ENCODE measurements at places on chromosomes 2 and 18.

DNA sequence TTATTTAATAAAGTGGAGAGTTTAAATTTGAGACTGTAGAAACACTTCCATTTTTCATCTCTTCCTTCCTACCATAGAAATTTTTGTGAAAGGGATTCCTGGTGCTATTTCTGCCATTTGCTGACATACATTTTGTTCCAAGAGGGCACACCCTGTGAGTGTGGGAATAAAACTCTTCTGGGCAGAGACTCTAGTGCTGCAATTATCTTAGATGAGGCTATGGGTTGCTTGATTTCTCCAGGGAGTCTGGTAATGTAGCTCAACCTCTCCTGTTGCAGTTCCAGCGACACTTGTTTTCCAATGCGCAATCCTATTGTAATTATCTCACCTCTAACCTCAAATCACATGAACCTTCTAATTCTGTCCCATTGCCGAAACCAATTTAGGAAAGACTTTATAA is 60.1 kb upstream of the ZSWIM2 start:
- DNase-seq, result no peak

DNA sequence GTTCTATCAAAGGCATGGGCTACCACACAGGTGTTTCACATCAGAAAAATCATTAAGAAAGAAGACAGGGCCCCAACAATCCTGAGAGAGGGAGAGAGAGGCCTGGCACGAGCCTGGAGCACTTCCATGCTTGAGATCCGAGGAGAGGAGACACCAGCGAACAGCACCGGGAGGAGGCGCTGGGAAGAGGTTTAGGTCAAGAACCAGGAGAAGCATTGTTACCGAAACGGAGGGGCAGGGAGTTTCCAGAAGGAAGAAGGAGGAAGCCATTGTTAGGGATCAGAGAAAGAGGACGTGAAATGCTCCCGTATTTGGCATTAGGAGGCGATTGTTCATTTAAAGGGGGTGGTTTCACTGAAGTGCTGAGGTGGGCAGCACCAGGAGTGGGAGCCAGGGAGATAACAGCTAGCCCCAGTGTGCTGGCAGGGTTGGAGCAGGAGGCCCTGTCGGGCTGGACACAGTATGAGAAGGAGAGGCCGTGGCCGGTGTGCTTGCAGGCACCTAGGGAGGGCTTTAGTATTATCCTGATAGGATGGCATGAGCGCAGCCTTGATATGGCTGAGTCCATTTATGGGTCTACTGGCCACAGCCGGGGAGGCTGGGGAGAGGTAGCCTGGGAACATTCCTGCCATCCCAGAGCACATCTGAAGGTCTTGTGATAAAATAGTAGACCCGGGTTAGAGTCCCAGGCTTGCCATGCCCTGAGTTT is 244.9 kb downstream of the KLHL29 start:
- no peak for DNase-seq

DNA sequence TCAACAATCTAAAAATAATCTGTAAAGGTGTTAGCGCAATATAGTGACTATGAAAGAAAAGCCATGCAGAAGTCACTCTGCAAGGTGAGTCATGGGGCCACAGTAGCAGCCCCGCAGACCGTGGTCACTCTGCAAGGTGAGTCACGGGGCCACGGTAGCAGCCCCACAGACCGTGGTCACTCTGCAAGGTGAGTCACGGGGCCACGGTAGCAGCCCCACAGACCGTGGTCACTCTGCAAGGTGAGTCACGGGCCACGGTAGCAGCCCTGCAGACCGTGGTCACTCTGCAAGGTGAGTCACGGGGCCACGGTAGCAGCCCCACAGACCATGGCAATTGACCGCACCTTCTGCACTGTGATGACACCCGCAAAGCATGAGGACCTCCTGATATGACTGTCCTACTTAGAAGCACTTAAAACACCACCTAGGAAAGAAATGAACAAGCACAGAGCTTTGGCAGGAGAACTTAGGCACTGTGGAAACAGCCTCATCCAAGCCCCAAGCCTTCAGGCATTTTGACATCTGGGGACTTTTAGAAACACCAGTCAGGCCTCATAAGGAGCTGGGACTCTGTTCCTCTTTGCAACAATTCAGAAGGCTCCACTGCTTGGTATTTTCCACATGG is 70.1 kb downstream of the LDLRAD4 start:
- DNase-seq, result no peak

DNA sequence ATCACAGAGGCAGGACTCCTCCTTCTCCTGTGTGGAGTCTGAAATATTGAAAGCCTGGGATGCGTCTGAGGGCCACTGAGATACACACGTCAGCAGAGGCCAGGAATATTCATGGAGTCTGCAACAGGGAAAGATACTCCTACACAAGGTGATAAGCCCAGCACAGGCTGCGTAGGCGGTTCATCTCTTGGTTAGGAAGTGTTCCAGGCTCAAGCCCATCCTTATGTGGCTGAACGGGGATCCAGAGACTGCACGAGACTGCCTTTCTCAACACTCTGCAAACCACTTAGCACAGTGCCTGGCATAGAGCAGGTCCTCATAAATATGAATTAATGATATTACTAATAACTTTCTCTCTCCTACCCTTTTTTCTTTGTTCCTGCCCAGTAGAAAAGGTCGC is 29.2 kb upstream of the AGPS start:
- DNase-seq, result peak; percentile 70

DNA sequence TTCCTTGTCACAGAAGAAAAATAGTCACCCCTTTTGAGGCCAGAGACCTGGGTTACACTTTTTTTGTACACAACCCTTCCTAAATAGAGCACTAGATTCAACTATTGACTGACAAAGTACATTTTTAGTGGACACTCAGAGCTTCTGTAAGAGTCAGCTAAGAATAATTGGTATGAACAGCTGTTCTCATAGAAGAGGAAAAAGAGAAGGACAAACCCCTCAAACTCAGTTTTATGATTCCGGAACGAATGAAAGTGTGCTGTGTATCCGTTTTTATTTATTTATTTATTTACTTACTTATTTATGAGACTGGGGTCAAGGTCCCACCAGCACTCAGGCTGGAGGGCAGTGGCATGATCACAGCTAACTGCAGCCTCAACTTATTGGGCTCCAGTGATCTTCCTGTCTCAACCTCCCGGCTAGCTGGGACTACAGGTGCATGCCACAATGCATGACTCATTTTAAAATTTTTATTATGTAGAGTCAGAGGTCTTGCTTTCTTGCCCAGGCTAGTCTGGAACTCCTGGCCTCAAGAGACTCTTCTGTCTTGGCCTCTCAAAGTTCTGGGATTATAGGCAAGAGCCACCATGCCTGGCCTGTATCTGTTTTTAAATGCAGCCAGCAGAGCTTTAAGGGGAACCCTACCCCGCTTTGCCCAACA is 36.0 kb upstream of the FZD5 start:
- DNase-seq, result no peak

DNA sequence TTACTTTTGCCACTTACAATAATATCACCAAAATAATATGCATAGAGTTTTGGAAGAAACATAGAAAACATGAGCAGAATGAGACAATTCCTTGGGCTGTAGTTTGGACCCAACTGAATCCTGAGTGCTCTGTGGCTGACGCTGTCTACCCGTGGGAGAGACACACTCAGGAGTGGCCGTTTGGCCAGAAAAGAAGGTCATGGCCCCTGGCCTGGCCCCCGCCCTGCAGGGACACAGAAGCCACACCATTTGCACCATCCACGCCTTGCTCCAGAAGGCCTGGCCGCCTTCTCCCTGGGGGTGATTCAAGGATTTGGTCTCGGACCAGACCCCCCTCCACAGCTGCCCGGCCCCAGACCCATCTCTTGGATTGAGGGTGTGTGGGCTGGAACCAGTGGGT is 6.4 kb upstream of the D2HGDH start:
- no peak for DNase-seq

- no peak for DNase-seq
Observed at GRCh38 chr2:189866296-189866695, 82.0 kb downstream of the PMS1 start.

- DNase-seq, result no peak
Observed at GRCh38 chr18:67478249-67478648, 38.3 kb downstream of the DSEL start.

GRCh38 chr2:11492720-11493119 is 26.8 kb upstream of the E2F6 start:
- no peak for DNase-seq

DNA sequence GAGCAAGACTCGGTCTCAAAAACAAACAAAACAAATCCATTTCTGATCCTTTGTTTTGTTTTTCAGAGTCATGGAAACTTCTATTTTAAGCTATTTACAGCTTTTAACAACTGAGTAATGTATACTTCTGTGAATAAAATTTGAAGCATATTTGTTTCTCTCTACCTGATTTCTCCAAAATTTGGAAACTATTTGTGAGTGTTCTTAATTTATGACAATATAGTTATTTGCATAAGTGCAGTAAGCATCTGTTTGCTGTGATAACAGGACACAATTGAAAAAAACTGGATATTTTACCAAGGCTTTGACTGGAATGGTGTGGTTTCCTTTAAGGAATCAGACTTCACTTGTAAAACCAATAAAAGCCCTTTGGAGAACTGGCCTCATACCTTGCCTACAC is 53.3 kb upstream of the GULP1 start:
- DNase-seq, result no peak

- DNase-seq, result no peak
Observed at GRCh38 chr18:73446502-73446901, 578.7 kb upstream of the NETO1 start.

GRCh38 chr2:98806236-98806697 is 75.3 kb upstream of the MGAT4A start:
- peak; percentile 46 for DNase-seq

DNA sequence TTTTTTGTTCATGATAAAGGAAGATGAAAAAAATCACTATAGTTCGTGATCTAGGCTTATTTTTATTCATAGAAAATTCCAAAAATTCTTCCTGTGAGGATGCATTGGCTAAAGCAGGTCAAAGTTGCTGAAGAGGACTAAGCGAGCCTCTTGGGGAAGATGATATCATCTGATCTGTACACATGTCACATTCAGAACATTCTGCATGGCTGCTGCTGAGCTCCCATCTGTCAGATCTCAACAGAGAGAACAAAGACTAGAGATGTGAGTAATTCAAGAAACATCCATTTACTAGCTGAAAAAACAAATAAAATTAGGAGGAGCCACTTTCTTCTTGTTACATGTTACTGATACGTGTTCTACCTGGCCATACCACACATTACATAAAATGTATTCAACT is 518.6 kb upstream of the FSIP2 start:
- peak; percentile 1 for DNase-seq

DNA sequence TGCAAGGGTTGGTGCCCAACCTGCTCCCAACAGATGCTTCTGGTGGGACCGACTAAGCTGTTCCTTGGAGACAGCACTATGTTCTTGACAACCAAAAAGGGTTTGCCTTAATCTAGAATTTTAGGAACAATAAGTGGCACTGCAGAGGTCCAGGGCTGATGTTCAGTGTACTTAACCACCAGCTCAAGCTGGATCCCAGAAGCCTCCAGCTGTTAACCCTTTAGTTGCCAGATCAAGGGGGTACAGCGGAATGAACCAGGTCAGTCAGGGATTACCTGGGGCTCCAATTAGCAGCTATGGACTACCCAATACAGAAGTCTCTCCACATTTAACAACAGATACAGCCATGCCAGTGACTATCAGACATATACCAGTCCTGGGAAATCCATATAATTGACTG is 3.5 kb downstream of the GPR75 start:
- no peak for DNase-seq

GRCh38 chr2:62264186-62264585 is 68.3 kb downstream of the B3GNT2 start:
- DNase-seq, result no peak

- peak; percentile 22 for DNase-seq
Observed at GRCh38 chr2:222423632-222424275, 589 bp upstream of the SGPP2 start.

DNA sequence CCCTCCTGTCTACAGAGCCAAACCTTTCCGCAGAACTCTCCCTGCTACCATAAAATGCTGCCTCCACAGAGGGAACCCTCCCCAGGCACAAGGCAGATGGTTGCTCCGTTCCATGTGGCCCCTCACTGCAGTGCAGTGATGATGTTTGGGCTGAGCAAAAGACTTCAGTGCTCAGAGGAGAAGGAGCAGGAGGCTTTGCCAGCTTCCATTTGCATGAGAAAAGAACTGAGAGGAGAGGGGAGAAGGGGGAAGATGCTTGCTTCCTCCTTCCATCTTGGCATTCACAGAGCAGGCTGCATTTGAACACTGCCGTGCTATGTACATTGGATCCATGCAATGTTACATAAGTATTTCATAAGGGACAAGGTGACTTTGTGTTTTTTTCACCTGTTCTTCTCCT is 46.6 kb upstream of the TMEM200C start:
- no peak for DNase-seq

Measured in fibroblast of pulmonary artery (primary cell).